ENCODE measurements at places on chromosomes 7 and 10.

- DNase-seq = no peak
Measured at GRCh38 chr10:26441491-26442214, 3.5 kb downstream of the APBB1IP start.

- no peak for DNase-seq
Measured at GRCh38 chr7:104341546-104341945, 13.1 kb downstream of the LHFPL3 start.

DNA sequence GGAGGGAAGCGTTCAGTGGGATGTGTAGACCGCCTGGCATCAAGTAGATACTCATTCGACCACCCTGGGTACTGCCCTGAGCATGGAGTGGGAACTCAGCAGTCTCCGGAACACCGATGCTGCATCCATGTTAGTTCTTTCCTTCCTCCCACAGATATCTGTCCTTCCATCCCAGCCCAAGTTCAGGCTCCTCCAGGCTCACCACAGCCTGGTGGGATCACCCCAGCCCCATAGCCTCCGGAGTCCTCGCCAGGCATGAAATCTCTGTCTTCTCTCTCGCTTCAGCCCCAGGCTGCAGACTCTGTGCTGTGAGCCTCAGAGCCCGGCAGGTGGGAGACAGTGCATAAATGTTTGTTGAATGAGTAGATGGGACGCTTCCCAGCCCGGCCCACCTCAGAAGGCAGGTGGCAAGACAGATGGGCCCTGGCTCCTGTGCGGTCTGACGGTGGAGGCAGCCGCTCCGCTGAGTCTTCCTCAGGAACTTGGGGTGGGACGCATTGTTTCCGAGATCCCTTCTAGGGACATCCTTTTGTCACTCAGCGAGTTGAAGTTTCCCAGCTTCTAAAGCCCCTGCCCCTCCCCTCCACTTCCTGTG lies 42.9 kb downstream of the ELFN1 start:
- no peak for DNase-seq

DNA sequence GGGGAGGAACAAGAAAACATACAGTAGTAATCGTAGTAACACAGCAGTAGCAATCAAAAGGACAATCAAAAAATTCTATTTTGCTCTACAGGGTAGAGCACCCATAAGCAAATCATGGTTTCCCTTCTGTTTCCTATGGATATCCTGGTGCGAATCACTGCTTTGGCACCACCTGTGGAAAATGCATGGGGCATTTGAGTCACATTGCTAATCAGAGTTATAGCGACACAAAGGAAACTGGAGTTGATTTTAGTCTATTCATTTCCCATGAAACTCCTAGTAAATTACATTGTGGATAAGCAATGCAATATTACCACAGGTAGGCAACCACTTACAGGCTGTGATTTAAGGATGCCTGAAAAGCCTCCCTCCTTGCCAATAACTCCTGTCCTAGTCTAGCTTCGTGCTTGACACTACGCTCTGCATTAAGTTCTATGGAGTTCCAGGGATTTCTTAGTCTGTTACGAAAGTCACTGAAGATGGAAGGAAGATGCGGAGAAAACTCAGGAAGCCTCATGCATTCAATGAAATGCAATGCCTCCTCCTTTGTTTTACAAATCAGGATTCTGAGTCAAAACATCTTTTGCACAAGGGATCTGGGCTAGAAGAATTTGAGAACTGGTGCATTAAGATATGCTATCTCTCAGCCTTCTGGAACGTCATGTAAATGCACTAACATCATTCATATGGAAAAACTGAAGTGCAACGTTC lies 188.4 kb downstream of the DGKI start:
- no peak for DNase-seq

DNA sequence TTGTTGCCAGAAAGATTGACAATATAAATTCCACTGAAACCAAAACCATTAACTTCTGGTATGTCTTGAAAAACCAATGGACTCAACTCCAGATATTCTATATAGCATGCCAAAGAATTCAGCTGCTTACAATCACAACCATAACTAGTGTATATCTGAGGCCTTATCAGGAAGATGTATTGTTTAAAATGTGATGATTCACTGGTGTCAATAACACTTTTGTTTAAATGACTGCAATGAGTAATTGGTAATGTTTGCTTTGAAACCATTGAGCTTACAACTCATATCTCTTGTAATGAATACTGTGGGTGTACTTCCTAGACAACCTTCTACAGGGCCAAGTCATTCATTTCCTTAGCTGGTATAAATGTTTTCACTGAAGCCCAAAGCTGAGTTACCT lies 727.9 kb upstream of the KCND2 start:
- peak; percentile 71 for DNase-seq

DNA sequence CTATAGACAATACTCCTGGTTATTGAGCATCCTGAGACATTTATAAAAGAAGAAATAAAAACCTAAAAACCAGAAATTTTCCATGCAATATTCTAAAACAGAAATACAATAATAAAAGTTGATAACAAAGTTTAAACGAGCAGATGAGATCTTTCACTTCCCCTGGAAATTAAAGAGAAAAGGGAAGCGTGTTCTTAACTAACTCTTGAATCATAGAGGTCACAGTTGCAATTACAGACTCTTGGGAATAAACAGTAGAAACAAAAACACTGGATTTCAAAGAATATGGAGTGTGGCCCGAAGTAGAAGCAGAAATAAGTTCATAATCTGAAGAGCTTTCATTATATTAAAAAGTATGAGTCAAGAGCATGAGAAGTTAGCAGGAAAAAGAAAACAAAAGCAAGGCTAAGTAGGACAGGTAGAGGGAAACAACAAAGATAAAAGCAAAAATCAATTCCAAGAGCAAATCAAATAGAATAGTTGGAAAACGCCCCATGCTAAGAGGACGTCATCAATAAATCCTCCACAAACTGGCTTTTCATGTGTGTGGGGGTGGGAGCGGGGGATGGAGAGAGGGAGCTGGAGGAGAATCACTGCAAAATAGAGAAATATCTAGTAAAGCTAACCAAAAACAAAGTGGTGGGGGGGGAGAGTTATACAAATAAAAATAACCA lies 55.2 kb upstream of the C10orf71 start:
- DNase-seq = no peak

- DNase-seq = no peak
Measured at GRCh38 chr10:103688491-103688890, 166.9 kb downstream of the SH3PXD2A start.

DNA sequence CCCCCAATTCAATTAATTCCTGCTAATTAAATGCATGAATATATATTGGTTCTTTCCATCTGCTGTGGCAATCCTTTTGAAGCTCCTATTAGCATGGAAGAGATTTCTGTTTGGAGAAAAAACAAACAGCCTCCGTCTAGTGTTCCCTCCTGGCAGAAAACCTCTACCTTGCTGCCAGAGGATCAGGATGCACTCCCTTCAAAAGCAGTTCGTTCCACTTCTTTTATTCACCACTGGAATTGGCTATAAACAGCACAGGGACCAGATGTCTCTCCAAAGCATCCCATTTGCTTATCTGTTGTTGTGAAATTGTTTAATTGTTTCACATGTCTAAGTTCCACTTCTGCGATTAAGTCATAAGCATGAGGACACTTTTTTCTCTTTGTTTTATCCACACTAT lies 77.8 kb upstream of the PTN start:
- no peak for DNase-seq

- DNase-seq = no peak
Measured at GRCh38 chr7:144508702-144509101, 105.2 kb upstream of the NOBOX start.

GRCh38 chr7:3641582-3641981 lies 340.5 kb downstream of the SDK1 start:
- DNase-seq = no peak

DNA sequence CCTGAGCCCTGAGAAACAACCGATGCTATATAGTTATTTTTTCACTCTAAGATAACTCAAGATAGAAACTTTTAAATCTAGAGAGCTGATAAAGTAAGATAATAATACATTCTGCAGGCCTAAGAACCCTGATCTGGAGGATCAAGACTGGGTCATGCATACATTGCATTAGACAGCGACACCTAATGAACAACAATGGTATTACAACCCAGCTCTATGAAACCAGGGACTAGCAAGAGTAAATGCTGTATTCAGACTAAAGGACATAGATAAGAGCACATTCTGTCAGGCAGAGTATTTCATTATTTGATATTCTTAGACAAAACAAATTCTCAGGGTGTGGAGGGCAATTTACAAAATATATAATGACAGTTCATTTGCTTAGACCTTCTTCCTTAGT lies 148.6 kb downstream of the GRK5 start:
- DNase-seq = no peak

DNA sequence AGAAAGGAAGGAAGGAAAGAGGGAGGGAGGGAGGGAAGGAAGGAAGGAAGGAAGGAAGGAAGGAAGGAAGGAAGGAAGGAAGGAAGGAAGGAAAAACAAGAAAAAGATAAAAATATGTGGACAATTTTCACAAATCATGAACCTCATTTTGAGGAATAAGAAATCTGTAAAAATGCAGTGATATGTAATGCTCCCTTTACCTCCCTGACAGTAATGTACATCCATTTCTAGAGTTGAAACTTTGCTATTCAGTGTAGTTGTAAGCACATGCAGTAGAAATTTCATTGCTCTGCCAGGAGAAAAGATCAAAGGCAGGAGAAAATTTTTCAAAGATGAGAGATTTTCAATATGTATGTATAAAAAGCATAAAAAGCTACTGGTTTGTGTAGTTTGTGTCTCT lies 189.5 kb upstream of the MYO3A start:
- no peak for DNase-seq

DNA sequence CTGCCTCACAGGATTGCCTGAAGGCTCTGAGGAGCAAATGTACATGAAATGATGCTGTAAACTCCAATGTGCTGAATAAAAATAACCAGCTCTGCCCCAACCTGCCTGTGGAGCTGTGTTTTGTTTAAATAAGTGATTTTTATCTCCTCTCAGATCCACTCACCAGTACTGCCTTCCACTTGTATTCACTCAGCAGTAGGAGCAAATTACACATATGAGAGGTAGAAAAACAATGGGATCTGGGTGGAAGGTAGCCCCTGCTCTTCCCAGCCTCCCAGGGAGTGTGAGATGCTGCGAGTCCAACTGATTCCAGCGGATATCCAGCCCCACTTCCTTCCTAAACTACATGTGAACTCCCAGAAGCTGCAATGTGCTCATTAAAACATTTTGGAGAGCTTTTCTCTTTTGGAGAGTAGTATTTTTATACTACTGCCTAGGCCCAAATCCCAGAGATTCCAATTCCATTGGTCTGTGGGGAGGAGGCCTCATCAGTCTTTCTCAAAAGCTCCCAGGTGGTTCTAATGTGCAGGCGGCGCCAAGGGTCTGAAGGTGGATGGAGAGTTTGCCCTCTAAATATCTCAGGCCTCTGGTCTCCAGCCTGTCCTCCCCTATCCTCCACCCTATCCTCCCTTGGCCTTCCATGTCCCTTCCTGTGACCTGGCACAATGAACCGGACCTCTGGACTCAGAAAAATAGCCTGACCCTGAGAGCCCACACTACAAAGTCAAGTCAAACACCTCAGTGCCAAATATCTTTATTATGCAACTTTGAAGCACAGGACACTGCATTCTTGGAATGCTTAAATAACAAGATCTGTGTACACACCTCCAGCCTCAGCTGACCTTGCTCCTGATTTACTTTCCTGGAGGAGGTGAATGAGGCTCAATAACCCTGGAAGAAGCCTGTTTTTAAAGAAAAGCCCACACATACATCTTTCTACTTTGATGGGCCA lies 46.2 kb downstream of the CPVL start:
- DNase-seq = peak; percentile 43

DNA sequence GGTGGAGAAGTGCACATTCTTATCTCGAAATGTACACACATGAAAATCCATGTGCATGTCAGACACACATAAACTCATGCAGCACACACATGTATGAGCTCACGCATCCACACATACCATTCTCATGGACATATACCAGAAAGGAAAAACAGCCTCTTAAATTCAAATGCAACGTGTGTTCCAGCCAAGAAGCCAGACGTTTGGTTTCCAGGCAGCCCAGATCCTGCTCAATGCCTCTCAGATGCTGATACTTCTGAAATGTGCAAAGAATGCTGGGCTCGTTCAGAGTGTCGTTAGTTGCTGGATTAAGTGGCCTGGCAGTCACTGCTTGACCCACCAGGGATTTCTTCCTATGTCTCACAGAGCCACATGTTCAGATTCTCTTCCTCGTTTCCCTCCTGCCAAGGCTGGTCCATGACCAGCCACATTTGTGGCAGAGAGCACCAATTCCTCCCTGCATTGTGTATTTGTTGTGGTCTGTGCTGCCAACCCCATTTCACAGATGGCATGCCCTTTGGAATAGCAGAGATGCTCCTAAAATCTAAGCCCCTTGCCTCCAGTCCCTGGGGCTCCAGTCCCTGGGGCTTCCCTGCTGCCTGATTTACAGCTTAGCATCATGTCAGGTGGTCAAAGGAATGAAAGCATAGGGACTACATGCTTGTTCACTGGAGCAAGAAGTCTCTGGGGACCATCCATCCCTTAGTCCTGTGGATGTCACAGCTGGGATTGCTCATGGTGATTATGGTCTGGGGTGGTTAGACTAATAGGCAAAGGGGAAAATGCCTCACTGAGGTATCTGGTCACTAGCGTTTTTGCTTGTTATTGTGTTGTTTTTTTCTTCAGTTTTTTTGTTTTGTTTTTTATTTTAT lies 426.6 kb downstream of the PLXNA4 start:
- DNase-seq = no peak

GRCh38 chr7:50674896-50675835 lies 107.5 kb downstream of the GRB10 start:
- DNase-seq = no peak

DNA sequence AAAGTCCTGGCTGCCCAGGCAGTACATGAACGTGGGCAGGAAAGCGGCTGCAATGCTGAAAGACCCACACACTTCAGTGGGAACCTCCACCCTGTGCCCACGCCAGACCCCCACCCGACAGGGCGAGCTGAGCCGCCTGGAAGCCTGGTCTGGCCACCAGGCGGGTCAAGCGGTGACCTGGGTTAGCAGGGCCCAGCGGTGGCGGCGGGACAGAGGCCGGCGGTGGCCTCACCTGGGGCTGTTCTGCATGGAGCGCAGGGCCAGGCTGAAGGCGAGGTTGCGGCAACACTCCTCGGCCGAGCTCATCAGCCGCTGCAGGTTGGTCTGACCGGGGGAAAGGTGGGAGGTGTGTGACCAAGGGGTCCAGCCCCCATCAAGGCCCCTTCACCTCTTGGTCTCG lies 11.6 kb upstream of the MICALL2 start:
- DNase-seq = no peak

DNA sequence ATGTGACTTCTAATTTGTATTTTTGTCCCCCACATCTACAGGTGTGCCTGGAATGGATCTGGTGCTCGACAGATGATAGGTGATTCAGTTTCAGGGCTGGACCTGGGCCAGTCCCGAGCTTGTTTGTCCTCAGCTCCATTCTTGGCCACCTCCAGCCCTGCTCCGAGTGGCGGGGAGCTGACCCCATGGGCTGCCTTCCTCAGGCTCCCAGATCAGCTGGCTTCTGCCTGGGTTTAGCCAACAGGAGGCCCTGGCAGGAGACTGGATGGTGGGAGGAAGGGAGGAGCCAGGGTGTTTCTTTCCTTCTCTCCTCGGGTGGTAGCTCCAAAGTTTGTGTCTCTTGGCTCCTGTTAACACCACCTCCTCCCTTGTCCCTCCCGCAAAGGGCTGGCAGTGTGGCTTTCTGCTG lies 75.2 kb downstream of the CDH23 start:
- DNase-seq = no peak

GRCh38 chr7:121796936-121797656 lies 75.9 kb upstream of the PTPRZ1 start:
- DNase-seq = no peak

GRCh38 chr7:107610323-107610722 lies 30.3 kb downstream of the BCAP29 start:
- DNase-seq = peak; percentile 10
